ENCODE measurements at places on chromosomes 2 and 18.

- peak; percentile 80 for DNase-seq
Observed at GRCh38 chr2:176638167-176639015, 369.1 kb downstream of the MTX2 start.

DNA sequence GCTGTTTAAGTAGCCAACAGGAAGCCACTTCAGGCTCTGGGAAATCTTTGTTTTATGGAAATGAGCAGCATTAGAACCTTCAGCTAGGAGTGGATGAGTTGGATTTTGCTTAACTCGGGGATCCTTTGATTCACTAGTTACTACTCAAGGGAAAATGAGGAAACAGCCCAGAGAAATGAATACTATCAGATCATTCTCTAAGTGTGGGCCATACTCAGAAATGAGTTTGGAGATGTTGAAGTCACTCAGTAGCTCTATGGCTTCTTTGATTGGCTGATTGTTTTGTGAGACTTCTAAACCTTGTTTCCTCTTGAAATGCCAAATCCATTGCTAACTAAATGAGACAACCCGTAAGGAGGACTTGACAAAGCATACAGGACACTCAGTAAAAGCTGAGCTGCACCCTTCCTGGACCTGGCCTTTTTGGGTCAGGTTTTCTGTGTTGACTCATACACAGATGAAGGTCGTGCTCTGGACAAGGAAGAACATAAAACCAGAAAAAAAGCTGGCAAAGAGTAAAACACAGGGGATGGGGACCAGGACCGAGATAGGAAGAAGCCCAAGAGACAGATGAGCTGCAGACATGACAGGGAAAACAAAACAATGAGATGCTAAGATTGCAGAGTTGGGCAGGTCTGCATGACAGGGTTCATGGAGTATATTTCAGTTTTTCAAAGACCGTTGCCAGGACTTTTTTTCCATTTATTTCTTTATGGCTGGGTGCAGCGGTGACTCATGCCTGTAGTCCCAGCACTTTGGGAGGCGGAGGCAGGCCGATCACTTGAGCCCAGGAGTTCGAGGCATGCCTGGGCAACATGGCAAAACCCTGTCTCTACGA is 41.6 kb downstream of the INO80C start:
- DNase-seq: no peak

DNA sequence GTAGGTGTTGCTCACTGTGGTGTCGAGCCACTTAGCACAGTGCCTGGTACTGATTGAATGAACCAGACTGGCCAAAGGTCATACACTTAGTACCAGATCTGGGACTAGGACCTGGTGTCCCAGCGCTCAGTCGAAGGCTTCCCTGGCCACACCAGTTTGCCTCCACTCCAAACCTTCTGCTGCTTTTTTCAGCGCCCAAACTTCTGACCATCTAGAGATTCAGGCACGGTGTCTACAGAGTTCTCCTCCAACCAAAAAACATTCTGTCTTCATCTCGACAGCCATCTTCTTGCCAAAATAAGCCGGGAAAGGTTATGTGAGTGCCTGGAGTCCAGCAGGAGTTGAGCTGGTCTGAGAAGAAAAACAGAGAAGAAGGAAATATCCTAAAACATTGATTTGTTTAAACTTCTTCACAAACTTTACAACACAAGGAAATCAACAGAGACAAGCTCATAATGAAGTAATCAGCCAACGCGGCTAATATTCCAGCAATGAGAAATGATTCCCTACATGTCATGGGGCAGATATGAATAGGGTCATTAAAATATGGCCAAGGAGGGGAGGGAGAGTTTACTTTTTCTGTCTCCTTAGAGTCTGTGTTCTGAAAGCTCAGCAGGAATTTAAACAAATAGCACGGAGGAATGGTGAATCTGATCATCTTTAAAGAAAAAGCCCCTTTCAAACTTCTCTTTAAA is 2.3 kb upstream of the GLI2 start:
- no peak for DNase-seq

DNA sequence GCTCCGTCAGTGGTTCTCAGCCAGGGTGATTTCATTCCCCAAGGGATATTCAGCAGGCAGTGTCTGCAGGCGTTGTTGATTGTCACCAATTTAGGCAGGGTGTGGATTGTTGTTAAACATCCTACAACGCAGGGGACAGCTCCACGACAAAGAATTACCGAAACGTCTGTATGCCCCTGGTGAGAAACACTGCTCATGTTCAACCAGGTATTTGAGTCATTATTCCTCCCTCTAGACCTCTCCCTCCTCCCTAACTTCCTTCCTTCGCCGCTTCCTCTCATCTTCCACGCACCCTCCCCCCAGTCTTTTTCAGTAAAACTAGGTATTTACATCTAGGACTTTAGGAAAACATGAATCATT is 50.8 kb downstream of the NCK2 start:
- peak; percentile 63 for DNase-seq

GRCh38 chr2:222105046-222105445 is 193.8 kb downstream of the PAX3 start:
- no peak for DNase-seq

GRCh38 chr2:120774557-120775160 is 39.0 kb downstream of the GLI2 start:
- DNase-seq: no peak

DNA sequence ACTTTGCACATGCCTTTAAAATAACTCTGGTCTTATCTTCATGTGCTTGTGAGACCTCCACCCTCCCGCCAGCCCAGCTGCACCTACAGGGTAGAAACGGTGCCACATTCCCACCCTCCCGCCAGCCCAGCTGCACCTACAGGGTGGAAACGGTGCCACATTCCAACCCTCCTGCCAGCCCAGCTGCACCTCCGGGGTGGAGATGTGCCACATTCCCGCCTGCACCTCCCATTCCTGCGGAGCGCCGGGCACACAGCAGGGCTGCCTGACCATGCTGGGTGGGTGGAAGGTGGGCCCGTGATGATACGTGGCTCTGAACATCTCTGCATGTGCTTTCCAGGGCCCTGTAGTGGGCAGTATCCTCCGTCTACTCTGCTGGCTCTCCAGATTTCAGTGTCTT is 243.7 kb upstream of the PXDN start:
- no peak for DNase-seq

GRCh38 chr2:51986101-51986500 is 954.2 kb upstream of the NRXN1 start:
- DNase-seq: no peak

DNA sequence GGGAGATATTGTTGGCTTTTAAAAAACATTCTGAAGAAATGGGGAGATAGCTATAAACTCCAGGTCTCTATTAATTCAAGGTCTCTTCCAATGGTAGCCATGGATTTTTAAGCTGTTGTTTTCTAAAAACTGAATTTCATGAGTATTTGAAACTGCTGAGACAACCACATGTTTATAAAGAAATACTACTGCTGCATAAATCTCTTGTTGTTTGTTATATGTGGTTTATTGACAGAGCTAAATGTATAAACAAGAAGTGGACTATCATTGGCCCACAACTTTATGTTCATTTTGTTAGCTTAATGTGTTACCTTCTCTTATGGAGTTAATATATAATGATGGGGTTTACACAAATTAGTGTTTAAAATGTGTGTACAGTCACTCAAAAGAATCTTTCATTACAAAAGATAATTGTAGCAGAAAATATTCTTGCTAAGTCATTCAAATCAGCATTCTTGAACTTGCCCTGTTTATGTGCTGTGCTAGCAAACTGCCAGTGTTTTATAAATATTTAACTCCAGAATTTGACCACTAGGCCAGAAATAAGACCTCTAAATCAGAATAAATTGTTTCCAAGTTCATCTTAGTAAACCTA is 242.1 kb downstream of the TMX3 start:
- DNase-seq: no peak

GRCh38 chr2:143452817-143453451 is 323.7 kb downstream of the ARHGAP15 start:
- peak; percentile 58 for DNase-seq

DNA sequence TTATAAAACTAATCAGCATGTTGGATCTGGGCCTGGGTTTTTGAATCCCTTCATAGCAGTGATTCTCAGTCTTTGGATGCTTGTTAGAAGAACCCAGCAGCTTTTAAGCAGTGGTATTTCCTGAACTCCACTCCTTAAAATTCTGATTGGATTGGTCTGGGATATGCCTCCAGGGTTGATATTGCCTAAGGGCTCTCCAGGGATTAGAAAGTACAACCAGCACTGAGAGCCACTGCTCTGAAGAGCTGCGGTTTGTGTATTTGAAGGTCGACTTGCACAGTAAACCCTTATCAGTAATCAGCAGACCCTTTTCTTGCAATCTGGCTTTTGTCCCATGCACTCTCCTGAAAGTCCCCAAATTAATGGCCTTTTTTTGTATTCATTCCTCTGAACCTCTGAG is 17.0 kb upstream of the RBMS1 start:
- no peak for DNase-seq

- no peak for DNase-seq
Observed at GRCh38 chr2:198254536-198255090, 450.2 kb downstream of the PLCL1 start.

DNA sequence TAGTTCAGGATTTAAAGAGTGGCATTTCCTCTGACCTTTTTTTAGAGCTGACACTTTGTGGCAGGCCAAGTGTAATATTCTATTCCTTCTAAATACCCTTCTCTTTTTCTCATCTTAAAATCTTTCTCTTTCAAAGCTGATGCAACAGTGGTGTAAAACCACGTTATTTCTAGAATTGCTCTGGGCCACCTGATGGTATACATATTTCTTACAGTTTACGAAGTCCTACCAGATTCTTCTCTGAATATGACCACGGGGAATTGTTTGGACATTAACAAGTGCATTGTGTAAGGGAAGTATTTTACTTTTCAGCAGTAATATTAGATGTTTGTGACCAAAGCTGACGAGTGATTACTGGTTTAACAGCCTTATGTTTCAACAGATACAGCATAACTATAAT is 109.9 kb downstream of the PTPRM start:
- DNase-seq: no peak
